ENCODE measurements at places on chromosomes 7 and 10.

DNA sequence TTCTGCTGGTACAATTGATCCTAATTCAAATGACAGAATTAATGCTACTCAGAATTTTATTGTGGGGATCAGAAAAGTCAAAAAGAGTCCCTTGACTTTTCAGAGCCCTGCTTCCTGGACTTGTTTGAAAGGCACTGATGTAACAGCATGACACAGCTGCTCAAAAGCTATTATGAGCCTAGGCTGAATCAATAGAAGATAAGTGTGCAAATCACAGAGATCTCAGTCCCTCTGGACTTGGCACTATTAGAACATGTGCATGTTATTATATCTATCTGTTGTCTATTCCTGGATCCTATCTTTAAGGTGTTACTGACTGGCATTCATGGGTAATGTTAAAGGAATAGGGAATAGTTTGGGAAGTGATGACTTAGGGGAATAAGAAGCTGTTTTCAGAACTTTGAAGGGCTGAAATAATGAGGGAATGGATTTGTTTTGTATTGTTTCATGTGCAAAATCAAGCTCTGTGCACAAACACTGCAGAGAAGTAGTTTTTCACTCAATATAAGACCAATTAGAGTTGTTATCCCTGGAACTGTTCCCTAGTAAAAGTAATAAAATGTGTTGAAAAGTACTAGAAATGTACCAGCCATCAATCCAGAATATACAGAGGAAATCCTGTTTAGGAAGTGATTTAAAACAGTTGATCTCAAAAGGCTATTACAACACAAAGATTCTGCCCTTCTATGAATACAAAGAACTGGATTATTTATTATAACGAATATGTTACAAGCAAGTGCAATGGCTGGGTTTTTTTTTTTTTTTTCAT lies 814.9 kb upstream of the C7orf33 start:
- DNase-seq: no peak

GRCh38 chr10:123635131-123635530 lies 31.0 kb upstream of the GPR26 start:
- DNase-seq: no peak

DNA sequence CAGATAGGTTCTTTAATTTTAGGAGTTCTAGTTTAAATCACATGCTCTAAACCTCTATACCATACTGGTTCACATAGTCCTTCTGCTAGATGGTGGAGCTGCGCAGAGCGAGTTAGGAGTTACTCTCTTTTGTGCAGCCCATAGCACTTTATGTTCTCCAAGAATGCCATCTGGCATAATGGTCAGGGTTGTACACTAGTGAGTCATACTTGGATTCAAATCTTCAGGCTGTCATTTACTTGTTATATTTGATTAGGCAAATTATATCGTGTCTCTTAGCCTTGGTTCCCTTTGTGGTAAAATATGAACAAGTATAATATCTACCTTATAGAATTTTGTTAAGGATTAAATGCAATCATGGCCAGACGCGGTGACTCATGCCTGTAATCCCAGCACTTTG lies 1078.3 kb downstream of the NRG3 start:
- no peak for DNase-seq

DNA sequence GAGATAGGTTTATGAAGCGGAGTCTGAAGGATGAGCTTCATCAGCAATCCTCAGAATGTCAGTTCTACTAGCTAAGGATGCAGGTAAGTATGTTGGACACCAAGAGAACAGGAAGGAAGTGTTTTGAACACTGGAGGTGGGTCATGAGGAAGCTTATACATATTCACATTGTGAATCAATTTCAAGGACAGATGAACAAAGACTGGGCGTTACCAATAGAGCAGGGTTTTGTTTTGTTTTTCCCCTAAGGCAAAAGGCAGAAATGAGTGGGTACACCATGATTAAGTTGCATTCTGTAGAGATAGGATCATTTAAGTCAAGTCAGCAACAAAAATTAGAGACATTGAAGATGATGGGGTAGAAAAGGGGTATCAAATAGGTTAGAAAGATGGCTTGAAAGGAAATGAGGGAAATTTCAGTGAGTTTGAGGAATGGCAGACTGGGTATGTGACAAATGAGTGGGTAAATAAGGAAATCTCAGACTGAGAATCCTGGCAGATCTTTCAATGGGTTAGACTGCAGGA lies 51.7 kb downstream of the MEST start:
- no peak for DNase-seq

DNA sequence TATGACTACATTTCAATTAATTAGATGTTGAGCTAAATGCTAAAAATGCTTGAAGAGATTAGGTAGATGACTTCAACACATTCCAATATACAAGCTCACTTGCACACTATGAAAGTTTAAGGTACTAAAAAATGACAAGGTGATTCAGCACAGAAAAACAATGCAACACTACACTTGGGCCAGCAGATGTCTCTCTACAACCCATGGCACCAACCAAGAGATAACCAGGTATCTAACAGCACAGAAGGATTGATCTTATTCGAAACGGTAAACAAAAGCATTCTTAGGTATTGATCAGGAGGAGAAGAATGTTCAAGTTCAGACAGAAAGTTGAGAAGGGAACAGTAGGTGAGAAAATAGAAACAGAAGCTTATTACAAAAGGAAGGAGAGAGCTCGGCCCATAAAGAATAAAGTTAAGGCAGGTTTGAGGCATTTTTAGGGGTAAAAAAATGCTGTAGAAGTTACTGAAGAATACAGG lies 248.2 kb upstream of the KLF14 start:
- no peak for DNase-seq

GRCh38 chr7:80642871-80643270 lies 4.4 kb downstream of the CD36 start:
- DNase-seq: no peak

GRCh38 chr10:98474628-98475027 lies 27.9 kb upstream of the HPS1 start:
- no peak for DNase-seq

DNA sequence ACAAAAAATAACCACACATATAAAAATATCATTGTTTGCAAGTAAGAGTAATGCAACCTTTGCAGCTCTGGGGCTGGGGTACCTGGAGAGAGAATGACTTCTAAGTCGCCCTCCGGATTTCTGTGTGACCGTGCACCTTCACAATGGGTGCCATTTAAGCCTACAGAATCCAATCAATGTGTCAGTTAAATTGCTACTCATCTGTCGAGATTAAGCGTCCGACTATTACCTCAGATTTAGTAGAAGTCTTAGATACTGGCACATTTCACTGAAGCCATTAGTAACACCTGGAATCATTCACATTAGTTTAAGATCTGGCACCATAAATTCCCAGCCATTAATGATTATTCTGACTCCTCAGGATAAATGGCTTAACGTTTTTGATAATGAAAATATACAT lies 507.3 kb upstream of the MGMT start:
- no peak for DNase-seq

GRCh38 chr10:35377050-35377728 lies 40.9 kb downstream of the CCNY start:
- DNase-seq: no peak

GRCh38 chr7:51950813-51951212 lies 634.2 kb upstream of the COBL start:
- no peak for DNase-seq

GRCh38 chr7:137836541-137836940 lies 10.2 kb downstream of the DGKI start:
- no peak for DNase-seq

DNA sequence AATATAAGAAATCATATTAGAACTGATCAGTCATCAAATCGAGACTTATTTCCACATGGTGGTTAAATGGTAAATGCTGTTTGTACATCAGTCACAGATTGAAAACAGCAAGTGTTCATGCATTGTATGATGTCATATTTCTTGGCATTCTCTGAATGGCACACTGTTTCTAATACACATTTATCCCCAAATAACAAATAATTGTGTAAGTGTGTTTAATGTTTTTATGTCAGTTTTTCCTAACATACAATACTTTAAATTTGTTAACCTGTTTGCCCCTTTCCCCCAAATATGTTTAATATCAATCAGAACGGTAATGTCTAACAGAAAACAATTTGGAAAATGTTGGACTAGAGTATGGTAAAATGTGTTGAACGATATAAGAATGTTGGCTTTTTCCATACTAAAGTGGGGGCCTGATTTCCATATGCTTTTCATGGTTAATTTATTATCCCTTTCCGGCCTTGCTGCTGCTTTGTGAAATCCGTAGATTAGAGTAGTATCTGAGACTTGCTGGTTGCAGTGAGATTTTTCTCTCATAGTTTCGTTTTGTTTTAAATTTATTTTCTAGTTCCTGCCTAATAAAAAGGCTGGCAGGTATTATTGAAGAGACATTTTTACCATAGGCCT lies 23.7 kb downstream of the RAB18 start:
- DNase-seq: no peak

GRCh38 chr10:119409906-119410305 lies 132.6 kb downstream of the RGS10 start:
- DNase-seq: no peak

- DNase-seq: no peak
These were observed 37.6 kb upstream of the TCF7L2 start for GRCh38 chr10:112912410-112912928.

GRCh38 chr10:123140983-123141390 lies 5.2 kb downstream of the HMX3 start:
- no peak for DNase-seq
